ENCODE measurements at places on chromosomes 7 and 10.

DNA sequence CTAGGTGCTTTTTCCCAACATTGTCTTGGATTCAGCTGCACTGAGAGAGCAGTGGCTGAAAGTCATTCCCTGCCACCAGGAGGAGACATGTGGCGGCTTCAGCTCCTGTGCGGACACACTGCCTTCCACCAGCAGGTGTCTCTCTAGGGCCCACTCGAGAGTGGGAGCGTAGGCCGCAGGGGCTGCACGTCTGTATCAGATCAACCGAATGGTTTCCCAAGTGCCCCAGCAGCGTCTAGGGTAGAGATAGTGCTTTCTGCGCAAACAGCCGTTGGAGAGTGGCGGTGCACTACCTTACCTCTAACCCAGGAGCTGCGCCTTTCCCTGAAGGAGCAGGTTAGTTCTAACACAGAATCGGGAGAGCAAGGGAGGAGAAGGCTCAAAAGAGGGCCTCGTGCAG lies 31.7 kb downstream of the PAPOLB start:
- peak; percentile 78 for DNase-seq

GRCh38 chr10:91975438-91975837 lies 51.9 kb downstream of the BTAF1 start:
- DNase-seq, result no peak

DNA sequence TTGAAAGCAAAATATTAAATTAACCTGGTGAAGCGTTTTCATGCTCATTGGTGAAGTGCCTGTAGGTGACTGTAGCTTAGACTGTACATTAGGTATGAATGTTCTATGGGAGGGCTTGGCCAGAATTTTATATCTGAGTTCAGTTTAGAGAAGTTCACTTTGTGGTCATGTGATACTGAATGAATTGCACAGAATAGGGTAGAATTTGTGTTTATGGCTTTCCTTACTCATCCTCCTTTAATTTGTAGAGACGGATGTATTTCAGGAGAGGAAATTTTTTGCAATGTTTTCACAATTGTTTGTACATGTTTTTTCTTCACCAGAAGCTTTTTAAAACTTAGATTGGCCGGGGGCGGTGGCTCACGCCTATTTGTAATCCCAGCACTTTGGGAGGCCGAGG lies 32.3 kb downstream of the REEP3 start:
- no peak for DNase-seq

DNA sequence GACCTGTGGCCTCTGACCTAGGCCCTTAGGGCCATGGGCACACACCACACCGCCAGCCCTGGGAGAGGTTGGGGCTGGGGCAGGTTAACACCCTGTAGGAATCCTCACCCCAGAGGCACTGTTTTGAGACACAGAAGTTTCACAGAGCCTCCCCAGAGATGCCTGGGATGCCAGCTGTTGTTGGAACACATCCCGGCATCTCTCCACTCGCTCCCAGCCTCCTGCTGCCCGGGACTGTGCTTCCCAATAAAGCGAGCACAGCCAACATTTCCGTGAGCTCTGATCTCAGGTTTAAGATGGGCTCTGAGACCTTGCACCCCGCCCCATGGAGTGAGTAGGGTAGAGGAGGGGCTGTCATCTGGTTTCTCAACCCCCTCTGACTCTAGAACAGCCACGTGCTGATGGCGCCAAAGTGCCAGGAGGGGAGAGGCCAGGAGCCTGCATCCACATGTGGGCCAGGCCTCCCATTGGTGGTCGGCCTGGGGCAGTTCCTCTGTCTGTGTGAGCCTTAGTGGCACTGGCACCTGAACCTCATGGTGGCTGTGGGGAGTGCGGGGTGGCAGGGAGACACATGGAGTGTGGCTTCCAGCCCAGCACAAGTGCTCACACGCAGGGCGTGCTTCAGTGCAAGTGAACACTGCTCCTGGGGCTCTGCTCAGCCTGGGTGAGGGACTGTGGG lies 54.7 kb downstream of the RASGEF1A start:
- DNase-seq, result no peak

- no peak for DNase-seq
These were observed 100.9 kb upstream of the TAS2R16 start for GRCh38 chr7:123096434-123096833.

DNA sequence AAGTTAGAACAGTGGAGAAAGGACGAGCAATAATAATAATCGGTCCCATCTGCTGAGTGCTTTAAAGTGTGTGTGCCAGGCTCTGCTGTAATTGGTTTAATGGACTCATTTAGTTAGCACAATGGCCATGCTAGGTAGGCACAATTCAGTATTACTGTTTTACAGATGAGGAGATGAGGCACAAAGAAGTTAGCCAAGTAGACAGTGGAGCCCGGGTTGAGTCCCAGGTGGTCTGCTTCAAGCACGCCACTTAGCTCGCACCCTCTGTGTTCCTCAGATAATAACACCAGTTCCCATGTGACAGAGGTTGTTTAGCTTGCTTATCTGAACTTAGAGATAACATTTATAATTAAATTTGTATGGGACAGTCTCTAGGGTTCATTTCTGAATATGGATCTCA lies 101.6 kb upstream of the GJD4 start:
- DNase-seq, result no peak

DNA sequence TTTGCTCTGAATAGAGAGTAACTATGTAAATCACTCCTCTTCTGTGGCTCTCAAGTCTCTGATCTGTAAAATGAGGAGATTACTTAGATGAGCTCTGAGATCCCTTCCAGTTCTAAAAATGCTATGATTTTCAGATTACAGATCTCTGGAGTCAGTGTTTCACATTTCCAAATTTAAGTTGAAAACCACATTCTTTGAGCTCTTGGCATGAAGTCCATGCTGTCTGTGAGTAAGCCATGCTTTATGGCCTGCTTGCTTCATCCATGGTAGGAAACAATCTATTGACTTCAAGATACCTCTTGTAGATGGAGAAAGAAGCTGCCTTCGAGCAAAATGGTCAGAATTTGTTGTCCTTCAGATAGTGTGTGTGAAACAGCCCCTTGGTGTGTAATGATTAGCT lies 64.9 kb downstream of the CELF2 start:
- no peak for DNase-seq

GRCh38 chr7:120714945-120715344 lies 143.0 kb downstream of the TSPAN12 start:
- no peak for DNase-seq

DNA sequence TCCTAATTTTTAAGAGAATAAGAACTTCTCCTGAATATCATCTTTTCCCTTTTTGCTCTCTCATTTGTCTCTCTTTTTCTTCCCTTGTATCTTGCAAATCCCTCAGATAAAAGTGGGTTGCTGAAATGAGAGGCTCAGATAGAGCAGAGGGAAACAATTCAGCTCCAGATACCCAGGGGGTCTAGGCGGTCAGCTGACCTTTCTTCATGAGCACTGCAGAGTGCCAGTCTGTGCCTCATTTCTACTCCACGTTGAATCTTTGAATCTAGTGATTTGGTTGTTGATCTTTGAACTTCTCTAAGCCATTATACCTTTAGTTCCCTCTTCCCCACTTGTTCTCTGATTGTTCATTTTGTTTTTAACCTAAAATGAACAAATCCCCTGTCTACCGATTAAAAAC lies 572.6 kb downstream of the PTPRN2 start:
- no peak for DNase-seq

DNA sequence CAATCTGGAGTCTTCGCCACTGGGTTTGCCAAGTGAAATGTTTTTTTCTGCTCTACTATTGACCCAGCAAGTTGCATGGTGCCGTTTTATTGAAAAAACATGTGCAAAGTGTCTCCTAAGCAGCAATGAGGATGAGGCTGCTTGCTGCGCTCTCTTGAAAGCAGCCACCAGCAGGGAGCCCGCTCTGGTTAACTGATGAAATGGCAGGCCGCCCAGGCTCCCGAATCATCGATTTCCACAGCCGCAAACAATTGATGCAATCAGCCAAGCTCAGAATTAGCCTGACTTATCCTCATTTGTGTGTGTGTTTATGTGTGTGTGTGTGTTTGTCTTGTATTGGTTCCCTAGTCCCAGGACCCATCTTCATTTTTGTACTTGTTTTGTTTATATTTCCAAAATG lies 22.2 kb upstream of the LYZL1 start:
- DNase-seq, result no peak

DNA sequence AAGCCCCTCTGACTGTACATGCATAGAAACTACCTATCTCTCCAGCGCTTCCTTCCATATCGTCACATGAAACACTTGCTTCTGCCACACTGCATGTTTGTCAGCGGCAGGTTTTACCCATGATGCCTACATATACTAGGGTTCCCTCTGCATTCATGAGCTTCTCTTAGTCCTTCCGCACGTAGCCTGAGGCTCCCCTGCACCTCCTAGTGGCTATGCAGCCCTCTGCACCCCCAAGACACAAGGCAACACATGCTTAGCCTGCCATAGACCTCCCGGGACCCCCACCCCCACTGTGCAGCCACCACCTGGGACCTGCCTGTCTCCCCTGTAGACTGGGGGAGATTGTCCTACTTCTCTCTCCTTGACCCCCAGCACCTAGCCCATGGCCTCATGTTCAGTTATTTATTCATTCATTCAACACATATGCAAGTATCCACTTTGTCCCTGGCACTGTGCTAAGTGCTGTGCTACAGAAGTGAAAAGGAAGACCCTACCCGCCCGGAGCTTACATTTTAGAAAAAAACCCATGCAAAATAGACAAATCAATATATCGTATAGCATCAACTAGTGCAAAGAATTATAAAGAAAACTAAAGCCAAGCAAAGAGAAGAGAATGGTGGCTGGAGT lies 23.5 kb downstream of the TMEM273 start:
- peak; percentile 66 for DNase-seq

DNA sequence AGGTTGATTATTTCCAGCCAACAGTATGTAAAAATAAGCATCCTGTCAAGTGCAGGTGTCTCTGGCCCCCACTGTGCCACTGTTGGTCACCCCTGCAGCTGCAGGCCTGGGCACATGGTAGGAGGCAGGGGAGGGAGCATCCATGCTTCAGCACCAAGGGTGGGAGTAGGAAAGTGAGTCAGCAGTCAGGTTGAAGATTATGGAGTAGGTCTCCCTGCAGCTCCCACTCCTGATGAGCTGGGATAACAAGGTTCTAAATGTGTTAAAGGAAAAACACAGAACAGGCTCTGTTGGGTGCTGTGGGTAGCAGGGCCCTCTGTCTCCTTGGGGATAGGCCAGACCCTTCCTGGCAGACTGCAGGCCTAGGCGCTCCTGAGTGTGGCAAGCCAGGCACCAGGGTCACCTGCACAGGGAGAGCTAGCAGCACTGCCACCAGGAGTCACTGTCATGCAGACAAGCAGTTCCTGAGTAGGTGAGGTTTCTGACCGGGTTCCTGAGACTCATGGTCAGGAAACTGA lies 59.3 kb downstream of the NUDCD3 start:
- DNase-seq, result peak; percentile 33

- no peak for DNase-seq
These were observed 5.4 kb downstream of the VIM start for GRCh38 chr10:17233286-17233991.

DNA sequence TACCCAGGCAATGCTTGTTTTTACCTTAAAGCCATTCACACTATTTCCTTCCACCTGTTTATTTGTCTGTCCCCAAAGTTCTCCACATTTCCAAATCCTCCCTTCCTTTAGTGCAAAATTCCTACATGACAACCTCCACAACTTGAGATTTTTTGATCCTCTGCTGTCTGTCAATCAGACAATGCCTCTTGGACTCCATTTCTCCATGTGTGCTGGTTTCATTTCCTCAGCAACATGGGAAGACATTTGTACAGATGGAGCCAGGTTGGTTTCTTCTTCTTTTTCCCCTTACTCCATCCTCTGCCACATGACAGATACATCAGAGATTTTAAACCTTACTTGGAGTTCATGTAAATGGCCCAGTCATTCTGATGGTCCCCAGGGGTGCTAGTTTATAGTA lies 19.1 kb upstream of the GIMAP2 start:
- DNase-seq, result no peak

DNA sequence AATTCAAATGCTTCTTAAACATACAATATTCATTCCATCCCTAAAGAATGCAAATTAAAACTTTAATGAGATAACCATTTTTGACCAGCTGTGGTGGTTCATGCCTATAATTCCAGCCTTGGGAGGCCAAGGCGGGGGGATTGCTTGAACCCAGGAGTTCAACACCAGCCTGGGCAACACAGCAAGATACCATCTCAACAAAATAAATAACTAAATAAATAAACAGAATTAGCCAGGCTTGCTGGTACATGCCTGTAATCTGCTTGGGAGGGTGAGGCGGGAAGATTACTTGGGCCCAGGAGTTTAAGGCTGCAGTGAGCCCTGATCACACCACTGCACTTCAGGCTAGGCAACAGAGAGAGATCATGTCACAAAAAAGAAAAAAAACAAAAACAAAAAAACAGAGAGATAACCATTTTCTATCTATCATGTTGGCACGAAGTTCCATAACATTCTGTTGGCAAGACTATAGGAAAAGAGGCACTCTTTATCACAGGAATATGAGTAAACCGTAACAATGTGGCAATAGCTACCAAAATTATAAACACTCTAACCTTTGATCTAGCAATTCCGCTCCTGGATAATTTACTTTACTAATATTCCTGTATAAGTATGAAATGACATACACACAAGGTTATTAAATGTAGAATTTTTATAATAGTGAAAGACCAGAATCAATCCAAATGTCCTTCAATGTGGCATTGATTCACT lies 52.2 kb downstream of the ATAD1 start:
- DNase-seq, result no peak

GRCh38 chr7:129781928-129782817 lies 170.6 kb downstream of the UBE2H start:
- DNase-seq, result no peak

DNA sequence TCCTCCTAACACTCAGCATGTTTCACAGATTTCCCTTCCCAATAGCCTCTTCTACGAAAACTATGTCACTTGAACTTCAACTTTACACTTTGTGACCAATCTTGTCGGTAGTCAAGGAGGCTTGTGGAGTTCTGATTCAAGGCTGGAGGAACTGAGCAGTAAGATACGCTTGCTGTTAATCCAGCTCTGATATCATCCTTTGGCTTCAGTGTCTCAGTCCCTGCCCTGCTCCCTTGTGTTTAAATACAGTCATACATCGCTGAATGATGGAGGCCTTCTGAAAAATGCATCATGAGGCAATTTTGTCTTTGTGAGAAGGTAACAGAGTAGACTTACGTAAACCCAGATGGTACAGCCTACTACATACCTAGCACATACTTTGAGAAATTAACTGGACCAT lies 173.6 kb downstream of the RNF133 start:
- no peak for DNase-seq

DNA sequence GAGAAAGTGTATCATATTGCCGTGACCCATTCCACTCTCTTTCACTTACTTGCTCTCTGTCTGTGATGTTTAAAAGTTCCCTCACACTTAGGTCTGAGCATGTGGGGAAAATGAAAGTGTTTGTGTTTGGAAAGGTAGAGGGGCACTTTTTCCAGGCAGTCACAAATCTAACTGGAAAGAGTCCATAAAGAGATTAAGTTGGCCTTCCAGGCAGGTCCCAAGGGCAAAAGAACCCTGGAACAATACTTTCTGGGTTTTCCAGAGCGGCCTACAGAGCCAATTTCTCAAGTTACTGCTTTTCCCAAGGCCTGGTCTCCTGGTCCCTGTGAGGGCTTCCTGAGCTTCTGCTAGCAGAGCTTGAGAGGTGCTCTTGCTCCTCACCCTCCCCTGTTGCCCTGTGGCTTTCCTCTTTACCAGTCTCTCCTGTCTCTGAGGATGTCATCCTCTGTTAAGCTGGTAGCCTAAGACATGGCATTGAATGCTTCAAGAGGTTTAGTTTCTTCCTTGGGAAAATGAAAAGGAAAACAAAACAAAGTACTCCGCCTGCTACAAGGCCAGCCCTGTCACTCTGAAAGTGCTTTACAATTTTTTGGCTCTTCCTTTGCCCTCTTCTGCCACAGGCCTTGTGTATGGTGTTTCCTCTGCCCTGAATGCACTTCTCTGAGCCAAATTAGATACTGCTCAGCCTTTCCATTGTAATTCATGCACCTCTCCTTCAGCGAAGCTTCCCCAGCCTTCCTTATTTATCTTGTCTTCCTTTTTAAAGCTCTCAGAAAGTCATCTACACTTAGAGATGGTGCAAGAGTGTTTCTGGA lies 20.1 kb downstream of the TES start:
- no peak for DNase-seq

All from activated CD8-positive, alpha-beta T cell treated with anti-CD3 and anti-CD28 coated beads for 36 hours (primary cell).